ENCODE measurements at places on chromosomes 12 and 14.

DNA sequence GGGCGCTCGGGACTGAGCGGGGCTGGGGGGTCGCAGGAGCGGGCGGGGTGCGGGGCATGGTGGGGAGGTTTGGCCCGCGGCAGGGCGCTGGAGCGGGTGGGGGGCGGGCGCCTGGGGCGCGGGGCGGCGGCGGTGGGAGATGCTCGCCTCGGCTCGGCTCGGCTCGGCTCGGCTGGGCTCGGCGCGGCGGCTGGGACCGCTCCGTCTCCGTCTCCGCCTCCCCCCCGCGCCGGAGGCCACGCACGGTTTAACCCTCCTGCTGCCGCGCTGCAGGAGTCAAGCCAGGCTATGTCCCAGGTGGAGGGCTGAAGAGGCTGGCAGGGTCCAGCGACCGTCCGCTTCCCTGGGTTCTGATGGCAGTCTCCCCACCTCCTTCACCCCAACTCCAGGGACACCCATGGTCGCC, at the start of gene PIANP:
Gene PIANP, minus strand, starts transcription at position 170 of the 406 bp plus-strand sequence. CDS start 2,754 bp downstream, outside the sequence.
- peak; percentile 67 for DNase-seq

DNA sequence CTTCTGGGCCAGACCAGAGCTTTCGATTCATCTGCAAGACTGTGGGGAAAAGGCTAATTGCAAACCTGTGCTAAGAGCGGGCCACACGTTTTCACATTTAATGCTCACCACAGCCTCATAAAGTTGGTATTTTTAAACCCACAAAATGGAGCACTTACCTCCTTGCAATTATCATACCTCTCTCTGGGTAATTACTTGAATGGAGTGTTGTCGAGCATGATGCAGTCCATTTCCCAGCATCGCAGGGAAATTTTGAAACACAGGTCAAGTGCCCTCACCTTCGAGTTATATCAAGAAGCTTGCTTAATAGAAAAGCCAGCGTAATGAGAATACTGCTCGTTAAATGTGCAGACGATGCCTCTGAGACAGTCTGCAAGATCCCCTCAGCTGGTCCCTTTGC, 8.8 kb upstream of the IFI27L2 start:
- no peak for DNase-seq

GRCh38 chr12:98592825-98593322, 612 bp upstream of the SLC25A3 start:
- no peak for DNase-seq

GRCh38 chr12:24997970-24998582, 49.2 kb upstream of the BCAT1 start:
- no peak for DNase-seq

- DNase-seq: no peak
Measured at GRCh38 chr14:34872822-34873588, 2.2 kb downstream of the BAZ1A start.

GRCh38 chr14:34208532-34208931, 253.5 kb downstream of the SPTSSA start:
- DNase-seq: no peak

- DNase-seq: no peak
Measured at GRCh38 chr14:88765130-88765529, 27.6 kb downstream of the EML5 start.

GRCh38 chr14:35689000-35689460, 120.1 kb downstream of the RALGAPA1 start:
- DNase-seq: no peak

DNA sequence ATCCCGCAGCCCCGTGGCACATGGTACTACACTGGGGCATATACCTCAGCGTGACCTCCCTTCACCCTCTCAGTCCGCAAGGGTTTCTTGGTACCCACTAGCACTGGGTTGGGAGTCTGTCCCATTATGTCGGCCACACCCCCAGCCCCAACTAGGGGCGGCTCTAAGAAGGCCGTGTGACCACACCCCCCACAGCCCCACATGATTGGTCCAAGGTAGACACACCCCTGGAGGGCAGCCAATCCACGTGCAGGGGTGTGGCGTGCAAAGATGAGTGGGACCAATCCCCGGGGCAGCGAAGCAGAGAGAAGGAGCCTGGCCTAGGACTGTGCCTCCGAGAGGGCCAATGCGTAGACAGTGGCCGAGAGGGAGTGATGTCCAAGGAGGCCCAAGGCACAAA, 34.6 kb upstream of the BEGAIN start:
- no peak for DNase-seq

DNA sequence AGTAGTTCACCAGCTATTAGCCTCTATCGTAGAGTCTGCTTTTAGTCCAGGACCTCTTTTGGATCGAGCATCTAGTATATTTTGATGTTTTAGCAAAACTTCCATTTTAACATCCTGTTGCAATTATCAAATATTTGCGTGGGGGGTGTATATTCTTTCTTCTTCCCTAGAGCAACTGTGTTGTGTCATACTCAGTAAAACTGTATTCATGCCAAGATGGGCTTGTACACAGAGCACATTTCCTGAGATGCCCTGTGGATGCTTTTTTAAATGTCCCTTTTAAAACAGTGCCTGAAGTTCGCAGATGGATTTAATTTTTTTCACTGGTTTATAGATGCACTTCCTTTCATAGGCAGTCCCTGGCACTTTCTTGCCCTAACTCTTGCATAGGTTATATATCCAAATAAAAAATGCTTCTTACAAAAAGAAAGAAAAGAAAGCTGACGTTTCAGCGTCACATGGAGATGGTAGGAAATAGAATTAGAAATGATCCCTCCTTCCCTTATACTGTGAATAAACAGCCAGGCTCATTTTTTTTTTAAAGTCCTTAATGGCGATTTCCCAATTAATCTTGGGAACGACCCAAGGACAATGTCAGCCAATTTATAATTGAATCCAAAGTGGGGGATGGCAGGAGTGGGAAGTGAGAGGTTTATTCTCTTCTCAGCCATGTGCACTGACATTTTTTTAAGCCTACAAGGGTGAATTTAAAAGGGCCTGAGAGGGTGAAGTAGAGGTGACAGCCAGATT, 247.0 kb downstream of the SLC41A2 start:
- no peak for DNase-seq

DNA sequence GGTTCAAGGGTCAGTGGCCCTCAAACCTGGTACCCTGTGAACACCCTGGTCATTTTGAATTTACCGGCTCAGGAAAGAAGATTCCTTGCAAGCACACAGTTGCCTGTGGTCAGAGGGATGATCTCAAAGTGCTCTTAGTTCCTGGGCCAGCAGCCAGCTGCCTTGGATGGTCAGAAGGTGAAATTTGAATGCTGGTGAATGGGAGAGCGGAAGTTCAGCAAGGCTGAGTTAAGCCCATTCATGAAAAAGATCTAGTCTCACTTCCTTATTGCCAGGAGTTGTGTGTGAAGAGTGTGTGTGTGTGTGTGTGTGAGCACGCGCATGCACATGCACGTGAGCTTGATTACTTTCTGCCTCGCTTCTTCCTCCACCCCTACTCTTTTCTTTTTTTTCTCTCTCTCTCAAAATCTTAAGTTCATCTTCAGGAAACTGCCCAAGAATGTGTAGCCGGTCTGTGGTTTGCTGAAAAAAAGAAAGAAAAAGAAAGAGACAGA, 155.5 kb upstream of the CCND2 start:
- no peak for DNase-seq

- no peak for DNase-seq
Measured at GRCh38 chr14:80714474-80714873, 227.1 kb downstream of the CEP128 start.

DNA sequence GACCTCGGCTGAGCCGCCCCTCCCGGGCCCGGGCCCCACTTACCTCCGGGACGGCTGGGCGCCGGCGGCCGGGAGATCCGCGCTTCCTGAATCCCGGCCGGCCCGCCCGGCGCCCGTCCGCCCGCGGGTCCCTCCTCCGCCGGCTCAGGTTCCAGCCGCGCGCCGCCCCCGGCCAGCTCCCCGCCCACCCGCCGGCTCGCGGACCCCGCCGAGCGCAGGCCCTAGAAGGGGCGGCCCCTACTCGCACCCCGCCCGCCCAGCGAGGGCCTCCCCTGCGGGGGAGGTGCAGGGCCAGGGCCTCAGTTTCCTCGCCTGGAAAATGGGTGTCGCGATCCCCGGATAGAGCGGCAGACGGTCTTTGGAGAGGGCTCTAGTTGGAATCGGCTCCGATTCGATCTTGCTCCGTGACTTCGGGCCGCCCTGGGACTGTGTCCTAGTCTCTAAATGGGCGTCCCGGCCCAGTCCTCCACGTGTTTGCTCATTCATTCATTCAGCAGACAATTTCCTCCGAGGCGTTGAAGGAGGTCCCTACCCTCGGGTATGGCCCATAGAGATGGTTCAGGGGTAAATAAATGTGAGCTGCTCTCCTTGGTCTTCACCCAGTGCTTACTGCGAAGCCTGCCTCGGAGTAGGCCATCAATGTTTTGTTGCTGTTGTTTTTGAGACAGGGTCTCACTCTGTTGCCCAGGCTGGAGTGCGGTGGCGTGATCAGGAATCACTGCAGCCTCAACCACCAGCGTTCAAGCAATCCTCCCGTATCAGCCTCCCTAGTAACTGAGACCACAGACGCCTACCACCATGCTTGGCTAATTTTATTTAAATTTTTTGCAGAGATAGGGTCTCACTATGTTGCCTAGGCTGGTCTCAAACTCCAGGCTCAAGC, at the start of gene TRPV4:
Gene TRPV4, minus strand, starts transcription at position 92 of the 883 bp plus-strand sequence. CDS start 18,602 bp downstream, outside the sequence.
- peak; percentile 21 for DNase-seq

GRCh38 chr14:57988445-57988844, 122.6 kb upstream of the SLC35F4 start:
- no peak for DNase-seq

- no peak for DNase-seq
Measured at GRCh38 chr14:53192052-53192760, 39.1 kb upstream of the DDHD1 start.

GRCh38 chr14:68942296-68943035, 36.6 kb downstream of the ACTN1 start:
- DNase-seq: no peak

- DNase-seq: no peak
Measured at GRCh38 chr12:51841727-51842126, 6.8 kb downstream of the FIGNL2 start.

DNA sequence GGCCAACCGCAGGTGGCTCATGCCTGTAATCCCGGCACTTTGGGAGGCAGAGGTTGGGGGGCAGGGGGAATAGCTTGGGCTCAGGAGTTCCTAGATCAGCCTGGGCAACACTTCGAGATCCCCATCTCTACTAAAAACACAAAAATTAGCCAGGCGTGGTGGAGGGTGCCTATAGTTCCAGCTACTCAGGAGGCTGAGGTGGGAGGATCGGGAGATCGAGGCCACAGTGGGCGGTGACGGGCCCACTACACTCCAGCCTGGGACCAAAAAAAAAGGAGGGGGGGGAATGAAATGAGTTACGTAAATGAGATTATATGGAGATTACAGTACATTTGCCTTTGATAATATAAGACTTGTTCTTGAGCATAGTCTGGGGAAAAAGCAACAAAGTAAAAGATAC, 1.1 kb downstream of the RPAP3 start:
- no peak for DNase-seq

DNA sequence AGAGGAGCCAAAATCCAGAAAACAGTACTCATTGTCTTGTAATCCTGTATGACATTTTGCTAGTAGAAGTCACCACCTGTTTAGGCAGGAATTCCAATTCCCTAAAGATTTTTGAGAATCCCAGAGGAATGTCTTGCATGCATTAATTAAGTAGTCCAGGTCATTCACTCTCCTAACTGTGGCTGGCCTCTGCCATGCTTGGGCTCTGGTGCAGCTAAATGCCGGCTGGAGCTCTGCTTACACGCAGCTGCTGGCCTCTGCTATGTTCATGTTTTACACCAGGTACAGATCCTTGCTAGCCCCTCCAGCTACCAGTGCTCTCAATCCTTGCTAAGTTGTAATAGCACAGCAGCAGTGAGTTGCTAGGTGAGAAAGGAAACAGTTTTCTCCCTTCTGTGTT, 16.3 kb upstream of the HIF1A start:
- no peak for DNase-seq

DNA sequence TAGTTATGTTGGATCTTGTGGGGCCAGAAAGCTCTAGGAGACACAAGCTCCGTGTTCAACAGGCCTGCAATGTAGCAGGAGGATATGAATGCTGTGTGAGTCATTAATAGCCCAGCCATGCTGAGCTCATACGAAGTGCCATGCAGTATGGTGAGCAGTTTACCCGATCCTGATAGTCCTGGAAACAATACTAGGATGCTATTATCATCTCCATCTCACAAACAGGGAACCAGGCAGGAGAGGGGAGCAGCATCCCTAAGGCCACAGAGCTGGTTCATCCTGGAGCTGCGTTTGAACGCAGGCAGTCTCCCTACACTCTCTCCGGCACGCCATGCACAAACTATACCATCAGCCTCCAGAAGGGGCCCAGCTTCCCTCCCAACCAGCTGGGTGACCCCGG, 20.5 kb downstream of the TTC7B start:
- no peak for DNase-seq

- DNase-seq: no peak
Measured at GRCh38 chr14:104427131-104427851, 152.3 kb upstream of the C14orf180 start.

- no peak for DNase-seq
Measured at GRCh38 chr12:68113644-68114043, 45.9 kb downstream of the IFNG start.

DNA sequence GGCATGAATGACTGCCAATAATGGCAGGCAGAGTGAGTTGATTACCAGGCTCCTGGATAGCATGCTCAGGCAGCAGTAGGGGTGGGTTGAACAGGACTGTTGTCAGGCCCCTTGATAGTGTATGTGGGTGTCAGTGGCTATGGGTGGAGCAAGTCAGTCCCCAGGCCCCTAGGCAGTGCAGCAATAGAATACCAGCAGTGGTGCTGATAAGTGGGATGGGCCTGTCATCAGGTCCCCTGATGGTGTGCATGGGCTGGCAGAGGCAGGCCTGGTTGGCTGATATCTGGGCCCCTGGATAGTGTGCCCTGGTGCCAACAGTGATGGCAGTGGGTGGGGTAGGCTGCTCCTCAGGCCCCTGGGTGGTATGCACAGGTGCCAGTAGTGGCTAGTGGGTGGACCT, 32.4 kb downstream of the SMCO2 start:
- no peak for DNase-seq

- no peak for DNase-seq
Measured at GRCh38 chr12:93763746-93764147, 86.6 kb downstream of the CRADD start.

GRCh38 chr14:55884819-55885218, 233.4 kb upstream of the PELI2 start:
- DNase-seq: no peak

DNA sequence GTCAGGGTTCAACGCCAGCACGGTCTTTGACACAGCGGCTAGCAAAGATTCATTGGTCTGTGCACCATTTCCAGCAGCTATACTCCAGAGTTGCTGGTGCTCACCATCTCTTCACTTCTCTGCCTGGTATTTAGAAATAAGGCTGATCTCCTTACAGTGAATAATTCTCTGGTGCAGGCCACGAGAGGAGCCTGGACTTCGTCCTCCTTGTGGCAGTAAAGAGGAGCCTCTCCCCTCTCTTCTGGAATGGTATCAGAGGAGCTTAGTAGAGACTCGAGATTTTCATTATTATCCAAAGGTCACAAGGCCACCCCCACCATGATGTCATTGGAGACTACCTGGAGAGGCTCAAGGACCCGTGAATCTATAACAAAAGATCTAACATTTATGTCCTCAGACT, 30.8 kb upstream of the BCL2L14 start:
- no peak for DNase-seq
